NCI-H460 (cell line): ENCODE measurements at places on chromosomes 11 and 22. TPM values are rescaled to one million over a fixed set of nuclear protein-coding genes. Genes with fewer than 3 reads are reported as not detected.

DNA sequence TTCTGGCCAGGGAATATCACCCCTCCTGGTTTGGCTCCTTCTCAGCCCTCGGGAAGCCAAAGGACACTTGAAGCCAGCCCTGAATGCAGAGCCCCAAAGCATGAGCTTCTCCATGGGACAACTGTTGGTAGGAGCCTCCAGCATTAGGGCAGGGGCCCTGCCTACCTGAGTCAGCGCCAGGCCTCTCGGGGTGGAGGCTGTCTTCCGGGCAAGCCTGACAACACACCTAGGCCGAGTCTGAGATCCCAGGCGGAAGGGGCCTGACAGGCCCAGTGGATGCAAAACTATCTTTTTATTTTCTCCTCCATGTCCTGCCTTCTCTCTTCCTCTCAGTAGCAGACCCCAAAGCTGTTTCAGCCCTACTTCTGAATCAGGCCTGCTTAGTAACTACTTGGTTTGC, 27.6 kb downstream of the RCOR2 start:
- DNase-seq: no peak

DNA sequence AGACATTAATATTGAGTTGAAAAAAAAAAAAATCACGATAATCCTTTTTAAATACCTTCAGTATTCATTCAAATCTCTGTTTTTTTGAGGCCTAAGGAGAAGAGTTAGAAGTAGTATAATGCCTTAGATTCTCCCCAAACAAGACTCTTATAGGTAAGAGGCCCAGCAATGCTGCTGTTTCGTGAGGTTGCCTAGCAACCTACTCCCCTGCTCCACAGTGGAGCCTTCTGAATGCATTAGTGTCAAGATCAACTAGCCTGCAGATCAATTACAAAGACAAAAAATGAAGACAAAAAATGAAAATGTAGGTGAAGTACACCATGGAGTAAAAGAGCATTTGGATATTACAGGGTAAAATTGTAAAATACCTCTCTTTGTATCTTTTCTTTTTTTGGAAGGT, 229.8 kb upstream of the LUZP2 start:
- no peak for DNase-seq

DNA sequence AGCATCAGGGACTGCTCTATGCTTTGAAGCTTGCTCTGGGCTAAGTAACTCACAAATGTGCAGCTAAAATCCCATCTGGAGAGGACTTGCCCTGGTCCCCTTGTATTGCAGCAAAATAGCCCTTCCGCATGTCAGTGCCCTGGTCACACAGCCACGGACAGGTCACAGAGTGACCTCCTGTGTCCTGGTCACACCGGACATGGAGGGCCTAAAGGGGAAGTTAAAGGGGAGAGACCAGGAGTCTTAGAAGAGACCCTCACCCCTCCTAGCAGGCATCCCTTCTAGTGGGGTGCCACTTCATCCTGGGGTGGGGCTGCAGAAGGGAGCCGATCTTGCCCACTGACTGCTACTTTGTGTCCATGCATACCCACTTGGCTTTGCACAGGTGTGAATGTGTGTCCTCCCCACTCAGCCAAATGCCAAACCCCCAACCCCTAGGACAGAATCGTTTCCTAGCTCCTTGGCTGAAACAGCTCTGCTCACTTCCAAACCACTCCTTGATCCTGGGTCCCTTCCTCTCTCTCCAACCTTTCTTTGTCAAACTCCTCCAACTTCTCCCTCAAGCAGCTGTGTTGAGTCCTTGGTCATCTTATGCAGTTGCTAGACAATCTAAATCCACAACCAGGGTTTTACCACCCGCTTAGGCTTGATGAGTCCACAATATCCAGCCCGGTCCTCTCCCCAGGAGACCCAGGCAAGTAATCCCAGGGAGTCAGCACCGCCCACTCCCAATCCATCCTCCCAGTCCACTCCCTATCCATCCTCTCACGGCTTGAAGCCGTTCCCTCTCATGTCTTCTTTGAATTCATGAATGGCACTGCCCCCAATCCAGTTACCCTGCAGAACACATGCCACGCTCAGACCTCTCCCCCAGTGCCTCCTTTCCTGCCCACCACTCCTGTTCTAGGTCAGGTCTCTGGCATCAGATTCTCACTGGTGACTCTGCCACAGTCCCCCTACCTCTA, 3.3 kb upstream of the FXYD6 start:
- no peak for DNase-seq

GRCh38 chr22:49155039-49155769, 672.5 kb downstream of the BRD1 start:
- DNase-seq: no peak

- no peak for DNase-seq
These were observed 77.1 kb upstream of the IGLL5 start for GRCh38 chr22:22810471-22810870.

DNA sequence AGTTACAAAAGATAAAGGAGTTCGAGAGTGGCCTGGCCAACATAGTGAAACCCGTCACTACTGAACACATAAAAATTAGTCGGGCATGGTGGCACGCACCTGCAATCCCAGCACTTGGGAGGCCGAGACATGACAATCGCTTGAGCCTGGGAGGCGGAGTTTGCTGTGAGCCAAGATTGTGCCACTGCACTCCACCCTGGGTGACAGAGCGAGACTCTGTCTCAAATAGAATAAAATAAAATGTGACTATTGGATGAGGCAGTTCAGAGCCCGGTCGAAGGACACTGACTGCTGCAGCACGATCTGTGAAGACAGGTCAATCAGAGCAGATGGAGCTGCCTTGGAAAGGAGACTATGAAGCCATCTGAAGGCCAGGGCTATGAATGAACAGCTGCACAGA, 37.7 kb upstream of the ANO1 start:
- DNase-seq: no peak

DNA sequence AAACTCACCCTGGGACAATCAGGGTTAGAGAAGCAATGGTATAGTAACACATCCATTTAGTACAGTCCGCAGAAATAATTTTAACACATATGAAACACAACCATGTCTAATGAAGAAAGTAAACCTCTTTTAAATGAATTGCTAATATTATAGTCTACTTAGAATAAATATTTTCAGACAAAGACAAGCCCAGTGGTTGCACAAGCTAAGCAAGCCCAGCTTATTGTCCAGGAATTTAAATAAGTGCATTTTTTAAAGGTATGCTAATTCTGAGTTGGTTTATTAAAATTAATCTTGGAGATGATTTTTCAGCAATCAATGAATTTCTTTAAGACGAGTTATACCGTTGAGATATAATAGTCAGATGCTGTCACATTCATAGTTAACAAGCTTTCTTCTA, 118.8 kb upstream of the BLID start:
- DNase-seq: no peak

- DNase-seq: no peak
These were observed 5.8 kb downstream of the SUSD2 start for GRCh38 chr22:24186892-24187670.

DNA sequence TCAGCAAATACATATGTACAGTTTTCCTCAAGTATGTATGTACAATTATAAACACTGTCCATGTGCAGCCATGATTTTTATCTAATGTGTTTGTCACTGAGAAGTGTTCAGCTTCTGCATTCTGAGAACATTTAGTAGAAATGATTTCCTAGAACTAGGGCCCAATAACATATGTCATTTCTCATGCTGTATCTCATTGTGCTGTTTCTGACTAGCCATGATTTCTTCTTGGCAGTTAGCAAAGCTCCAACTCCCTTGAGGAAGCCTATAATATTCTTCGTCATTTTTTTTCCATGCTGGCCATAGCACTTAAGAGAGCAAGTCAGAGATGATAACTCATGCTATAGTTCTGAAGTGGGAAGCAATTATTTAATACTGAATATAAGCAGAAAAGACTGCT, 187.8 kb downstream of the DDX10 start:
- no peak for DNase-seq

- DNase-seq: no peak
These were observed 506.1 kb downstream of the MIAT start for GRCh38 chr22:27163162-27164137.

DNA sequence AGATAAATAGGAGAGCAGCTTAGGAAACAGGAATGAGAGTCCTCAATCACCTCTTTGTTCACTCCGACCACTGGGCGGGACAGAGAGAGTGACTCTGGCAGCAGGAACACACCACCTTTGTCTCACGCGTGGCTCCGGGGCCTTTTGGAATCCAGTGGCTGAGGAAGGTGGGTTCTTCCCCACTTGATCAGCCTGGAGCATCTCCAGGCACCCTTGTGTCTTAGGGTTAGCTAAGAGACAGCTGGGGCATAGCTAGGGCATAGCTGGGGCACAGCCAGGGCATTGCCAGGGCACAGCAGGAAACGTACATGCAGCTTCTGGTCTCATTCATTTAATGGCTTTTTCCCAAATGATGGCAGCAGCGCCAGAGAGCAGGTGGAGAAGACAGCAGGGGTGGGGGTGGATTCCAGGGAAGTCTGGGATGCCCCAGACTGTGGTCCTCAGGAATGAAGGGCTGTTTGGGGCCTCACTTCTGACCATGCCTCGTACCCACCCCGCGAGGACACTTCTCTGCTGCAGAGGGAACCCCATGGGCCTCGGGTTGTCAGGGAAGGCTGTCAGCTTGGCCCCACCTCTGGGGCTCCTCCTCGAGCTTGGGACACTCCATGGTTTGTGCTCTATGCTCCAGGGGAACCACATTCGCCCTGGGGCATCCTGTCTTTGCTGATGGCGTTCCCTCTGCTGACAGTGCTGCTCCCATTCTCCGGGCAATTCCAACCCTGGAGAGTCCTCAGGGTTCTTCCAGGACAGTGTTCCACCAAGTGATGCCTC, 30.4 kb upstream of the SHANK2 start:
- no peak for DNase-seq

DNA sequence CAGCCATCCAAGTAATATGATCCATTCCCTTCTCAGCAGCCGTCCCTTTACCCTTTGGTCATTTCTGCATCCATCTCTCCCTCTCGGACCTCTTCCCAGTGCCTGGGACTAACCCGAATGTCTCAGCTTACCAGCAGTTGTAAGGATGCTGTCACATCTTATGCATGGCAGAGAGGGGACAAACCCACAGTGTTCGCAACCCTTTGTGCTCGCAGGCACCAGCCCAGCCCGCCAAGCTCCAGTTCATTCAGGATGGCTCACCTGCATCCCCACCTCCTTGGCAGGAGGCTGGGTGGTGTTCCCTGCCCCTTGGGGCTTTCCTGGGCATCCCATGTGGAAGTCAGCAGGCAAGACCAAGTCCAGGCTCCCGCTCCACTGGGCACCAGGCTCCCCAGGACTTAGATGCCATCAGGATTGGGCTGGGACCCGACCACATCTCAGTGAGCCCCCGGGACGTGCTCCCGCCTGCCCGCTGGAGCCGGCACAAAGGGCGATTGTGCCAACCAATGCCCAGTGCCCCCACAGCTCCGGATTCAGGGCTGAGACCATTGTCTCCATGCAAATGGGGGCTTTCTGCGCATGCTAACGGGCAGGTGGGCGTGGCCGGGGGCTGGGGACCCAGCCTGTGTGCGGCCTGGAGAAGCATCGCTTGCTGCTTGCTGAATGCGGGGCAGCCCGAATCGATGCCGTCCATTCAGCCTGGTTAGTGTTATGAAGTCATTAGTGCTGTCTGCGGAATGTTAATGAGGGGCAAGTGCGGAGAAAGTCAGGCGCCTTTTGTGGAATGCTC, 108.6 kb downstream of the KCNQ1OT1 start:
- no peak for DNase-seq

DNA sequence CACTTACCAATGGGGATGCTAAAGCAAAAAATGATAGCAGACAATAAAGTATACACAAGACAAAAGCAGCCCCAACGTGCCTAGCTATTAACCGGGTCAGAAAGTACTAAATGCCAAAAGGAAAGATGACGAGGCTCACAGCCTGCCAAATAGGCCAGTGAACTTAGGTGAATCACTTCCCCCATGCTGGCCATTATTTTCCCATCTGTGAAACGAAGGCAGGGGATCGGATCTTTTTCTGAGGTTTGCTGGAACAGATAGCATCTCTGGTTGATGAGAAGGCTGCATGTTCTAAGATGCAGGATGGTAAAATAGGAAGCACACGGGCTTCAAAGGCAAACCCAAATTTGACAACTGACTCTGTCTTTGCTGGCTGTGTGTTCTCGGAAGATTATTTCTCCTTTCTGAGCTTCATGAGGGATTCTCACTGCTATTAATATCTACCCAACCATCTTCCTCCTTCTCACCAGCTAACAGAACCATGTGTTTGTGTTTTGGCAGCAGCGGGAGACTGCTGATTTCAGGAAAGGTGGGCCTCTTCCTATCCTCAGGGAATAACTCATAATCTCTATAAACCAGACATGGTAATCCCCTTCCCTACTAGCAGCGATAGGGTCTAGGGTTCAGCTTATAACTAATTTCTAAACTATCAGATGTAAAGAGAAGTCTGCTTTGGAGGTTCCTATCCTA, 390.7 kb downstream of the LARGE1 start:
- no peak for DNase-seq

GRCh38 chr11:35259529-35259928, 120.6 kb downstream of the CD44 start:
- no peak for DNase-seq

DNA sequence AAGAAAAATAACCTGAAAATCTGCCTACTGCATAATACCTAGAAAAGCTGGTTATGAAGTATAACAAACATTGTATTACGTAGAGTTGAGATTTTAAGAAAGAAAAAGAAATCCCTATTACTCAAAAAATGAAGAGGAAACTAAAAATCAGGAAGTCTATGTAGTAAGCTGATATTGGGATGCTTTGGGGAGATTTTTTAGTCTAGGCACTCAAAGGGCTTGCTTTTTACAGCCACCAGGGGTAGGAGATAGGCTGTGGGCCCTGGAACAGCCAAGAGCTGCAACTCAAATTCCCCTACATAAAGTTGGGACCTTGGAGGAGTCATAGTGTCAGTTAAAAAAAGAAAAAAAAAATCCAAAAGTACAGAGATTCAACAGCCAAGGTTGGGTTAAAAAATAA, 90.4 kb downstream of the RELT start:
- no peak for DNase-seq

- no peak for DNase-seq
These were observed 105.2 kb downstream of the KCNQ1 start for GRCh38 chr11:2549876-2550605.

DNA sequence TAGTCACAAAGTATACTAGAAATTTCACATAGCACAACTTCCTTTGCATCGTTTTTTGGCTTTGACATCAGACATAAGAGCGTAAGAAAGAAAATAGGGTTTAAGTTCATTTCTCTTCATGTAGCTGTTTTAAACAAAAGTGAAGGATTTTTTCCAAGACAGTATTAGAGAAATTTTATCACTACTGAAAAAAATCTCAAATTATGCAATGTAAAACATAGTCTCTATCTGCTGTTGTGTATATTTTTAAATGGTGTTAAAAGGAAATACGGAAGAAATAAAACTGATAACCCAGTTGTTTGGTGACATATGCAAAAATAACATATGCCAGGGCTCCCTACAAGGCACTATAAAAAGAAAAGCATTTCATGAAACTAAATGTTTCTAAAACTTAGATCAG, 1449.4 kb downstream of the LRRC4C start:
- no peak for DNase-seq

- no peak for DNase-seq
These were observed 691 bp upstream of the EHF start for GRCh38 chr11:34620202-34620601.

- no peak for DNase-seq
These were observed 24.0 kb upstream of the RIC3 start for GRCh38 chr11:8192896-8193209.

GRCh38 chr22:33821290-33821689, 99.0 kb downstream of the LARGE1 start:
- DNase-seq: no peak

VPREB3 gene
- total RNA-seq: not detected in 2 replicates

MRGPRF gene
- total RNA-seq: 0.43 TPM in 1 of 2 replicates, not detected in the other

KRTAP5-2 gene
- not detected in 2 replicates for total RNA-seq

RTN4RL2 gene
- 0.45 and 0.72 TPM in 2 replicates for total RNA-seq

OR4D5 gene
- not detected in 2 replicates for total RNA-seq

NAA40 gene
- 4.7 and 5.3 TPM in 2 replicates for total RNA-seq

LGR4 gene
- 54.0 and 59.8 TPM in 2 replicates for total RNA-seq

LDHAL6A gene
- total RNA-seq: not detected in 2 replicates

SYT9 gene
- total RNA-seq: not detected in 2 replicates

OTOG gene
- total RNA-seq: 0.06 TPM in 1 of 2 replicates, not detected in the other
